ENCODE measurements at places on chromosomes 12 and 14. TPM values are rescaled to one million over a fixed set of nuclear protein-coding genes. Genes with fewer than 3 reads are reported as not detected.

DNA sequence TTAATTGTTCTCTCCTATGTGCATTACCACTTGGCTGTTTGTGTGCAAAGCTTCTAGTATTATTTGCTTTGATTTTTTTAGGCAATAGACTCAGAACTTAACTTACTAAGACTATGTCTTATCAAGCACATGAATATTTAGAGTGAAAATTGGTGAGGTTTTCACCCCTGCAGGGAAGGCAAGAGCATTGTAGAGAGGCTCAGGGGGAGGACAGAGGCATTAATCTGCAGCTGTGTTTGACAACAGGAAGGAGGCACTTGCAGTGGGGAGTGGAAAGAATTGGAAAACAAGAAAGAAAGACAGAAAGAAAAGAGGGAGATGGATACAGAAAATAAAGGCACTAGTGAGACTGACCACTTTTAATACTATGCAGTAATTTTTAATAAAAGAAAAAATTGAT, 431.6 kb downstream of the PDZRN4 start:
- no peak overlapping the region for H3K27ac ChIP-seq
- no peaks in the 10 kb centered on the region for H3K27me3 ChIP-seq
- DNase-seq = no peak
- no peaks in the 10 kb centered on the region for H3K4me1 ChIP-seq
- no peaks in the 10 kb centered on the region for H3K36me3 ChIP-seq

- H3K27me3 ChIP-seq = peaks cover 22% of the 10 kb centered on the region
- H3K4me3 ChIP-seq = no peak overlapping the region
- no peak for DNase-seq
- no peaks in the 10 kb centered on the region for H3K36me3 ChIP-seq
- H3K27ac ChIP-seq = no peak overlapping the region
Measured at GRCh38 chr14:56085471-56085870, 32.7 kb upstream of the PELI2 start.

FRMD6 gene
- 3.5 TPM for total RNA-seq

- H3K27ac ChIP-seq = peak overlapping the region; percentile 61
- peaks cover 18% of the 10 kb centered on the region for H3K36me3 ChIP-seq
- peak; percentile 72 for DNase-seq
- H3K4me3 ChIP-seq = peak overlapping the region; percentile 88
- peaks cover 35% of the 10 kb centered on the region for H3K4me1 ChIP-seq
Measured at GRCh38 chr14:50830044-50830931, 674 bp downstream of the NIN start.

- no peak overlapping the region for H3K27ac ChIP-seq
- DNase-seq = no peak
- peaks cover 7% of the 10 kb centered on the region for H3K27me3 ChIP-seq
Measured at GRCh38 chr14:81286574-81287370, 66.0 kb upstream of the GTF2A1 start.

GRCh38 chr14:74313601-74314000, 10.9 kb upstream of the ABCD4 start:
- H3K27ac ChIP-seq = no peak overlapping the region
- H3K4me1 ChIP-seq = no peaks in the 10 kb centered on the region
- no peak for DNase-seq
- peaks cover 5% of the 10 kb centered on the region for H3K27me3 ChIP-seq
- H3K4me3 ChIP-seq = no peak overlapping the region
